Lower lobe of right lung (tissue), 2 donors: ENCODE measurements at places on chromosomes 5 and 9.
A peak's percentile ranks its signal among the peaks of the same experiment; 100 is the strongest.

DNA sequence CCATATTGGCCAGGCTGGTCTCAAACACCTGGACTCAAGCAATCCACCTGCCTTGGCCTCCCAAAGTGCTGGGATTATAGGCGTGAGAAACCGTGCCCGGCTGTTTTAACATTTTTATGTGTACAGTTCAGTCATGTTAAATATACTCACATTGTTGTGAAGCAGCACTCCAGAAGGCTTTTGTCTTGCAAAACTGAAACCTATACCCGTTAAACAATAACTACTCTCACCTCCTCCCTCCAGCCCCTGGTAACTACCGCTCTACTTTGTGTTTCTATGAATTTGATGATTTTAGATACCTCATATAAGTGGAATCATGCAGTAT lies 23.1 kb upstream of the SHB start:
- no peak for DNase-seq

DNA sequence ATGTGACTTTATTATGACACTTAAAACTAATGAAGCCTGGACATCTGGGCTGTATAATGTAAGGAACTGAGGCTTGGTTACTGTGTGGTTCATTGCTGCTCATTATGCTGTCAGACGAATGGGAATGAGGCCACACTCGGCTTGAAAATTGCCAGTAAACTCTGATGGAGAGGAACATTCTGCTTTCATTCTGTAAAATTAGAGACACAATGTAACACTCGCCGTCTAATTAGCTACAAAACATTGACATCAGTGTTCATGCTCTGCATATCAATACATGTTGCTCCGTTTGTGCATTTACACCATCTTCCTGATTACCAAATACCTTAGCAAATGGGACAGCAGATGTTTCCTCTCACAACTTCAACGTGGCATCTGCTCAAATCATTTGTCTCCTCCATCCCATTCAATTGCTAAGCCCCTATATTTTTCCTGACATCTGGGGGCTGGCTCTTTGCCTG lies 133.0 kb downstream of the SLC28A3 start:
- no peak for DNase-seq

- DNase-seq: no peak
Observed at GRCh38 chr9:13267743-13268142, 11.7 kb downstream of the MPDZ start.

- no peak for DNase-seq
Observed at GRCh38 chr5:62762503-62762902, 183.9 kb downstream of the LRRC70 start.

- no peak for DNase-seq
Observed at GRCh38 chr5:33794550-33795181, 97.1 kb downstream of the ADAMTS12 start.

DNA sequence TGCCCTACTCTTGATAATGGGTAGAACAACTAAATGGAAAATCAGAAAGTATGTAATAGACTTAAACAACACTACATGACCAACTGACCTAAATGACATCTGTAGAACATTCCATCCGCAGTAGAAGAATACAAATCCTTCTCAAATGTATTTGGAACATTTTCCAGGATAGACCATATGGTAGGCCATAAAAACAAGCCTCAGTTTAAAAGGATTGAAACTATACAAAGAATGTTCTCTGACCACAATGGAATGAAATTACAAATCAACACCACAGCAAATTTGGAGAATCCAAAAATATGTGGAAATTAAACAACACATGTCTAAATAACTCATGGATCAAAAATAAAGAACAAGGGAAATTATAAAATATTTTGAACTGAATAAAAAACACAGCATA lies 189.2 kb downstream of the NDUFS4 start:
- DNase-seq: no peak

GRCh38 chr5:89981878-89982773 lies 427.4 kb downstream of the CETN3 start:
- DNase-seq: no peak

- DNase-seq: no peak
Observed at GRCh38 chr9:127008076-127008475, 93.5 kb downstream of the RALGPS1 start.

GRCh38 chr5:142971303-142972013 lies 201.3 kb downstream of the ARHGAP26 start:
- DNase-seq: no peak

DNA sequence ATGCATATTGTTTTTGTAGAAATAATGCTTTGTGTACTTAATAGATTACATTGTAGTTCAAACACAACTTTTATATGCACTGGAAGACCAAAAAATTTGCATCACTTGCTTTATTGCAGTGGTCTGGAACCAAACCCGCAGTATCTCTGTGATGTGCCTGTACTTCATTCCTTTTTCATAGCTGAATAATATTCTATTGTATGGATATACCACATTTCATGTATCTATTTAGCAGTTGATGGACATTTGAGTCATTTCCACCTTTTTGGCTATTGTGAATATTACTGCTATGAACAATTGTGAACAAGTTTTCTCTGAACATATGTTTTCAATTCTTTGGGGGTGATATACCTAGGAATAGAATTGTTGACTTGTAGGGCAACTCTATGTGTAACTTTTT lies 40.1 kb downstream of the ITGA1 start:
- DNase-seq: no peak

DNA sequence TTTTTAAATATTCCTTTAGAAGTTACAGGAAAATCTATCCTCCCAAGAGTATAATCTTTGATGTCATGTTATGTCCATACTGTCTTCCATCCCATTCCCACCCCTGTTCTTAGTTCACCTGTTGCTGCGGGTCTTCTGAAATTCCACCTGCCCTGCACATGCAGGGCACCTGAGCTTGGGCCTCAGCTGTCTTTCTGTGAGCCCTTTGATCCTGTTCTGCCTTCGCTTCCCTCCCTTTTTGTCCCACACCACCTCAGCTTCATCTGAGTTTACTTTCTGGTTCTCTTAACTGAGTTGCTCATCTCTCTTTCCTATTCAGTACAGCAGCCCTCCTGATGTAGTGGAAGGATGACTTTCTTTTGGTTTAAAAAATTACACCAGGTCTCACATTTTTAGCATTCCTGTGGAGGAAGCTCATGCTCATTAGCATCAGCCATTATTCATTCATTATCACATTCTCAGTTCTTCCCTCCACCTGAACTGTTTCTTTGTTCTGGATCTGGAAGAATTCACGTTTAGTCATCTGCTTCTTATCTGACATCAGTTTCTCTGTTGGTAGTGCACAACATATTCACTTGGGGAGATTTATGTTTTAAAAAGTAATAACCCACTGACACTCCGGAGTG lies 211.0 kb downstream of the ADCY2 start:
- no peak for DNase-seq

- DNase-seq: no peak
Observed at GRCh38 chr5:33195431-33196165, 245.2 kb upstream of the TARS1 start.

DNA sequence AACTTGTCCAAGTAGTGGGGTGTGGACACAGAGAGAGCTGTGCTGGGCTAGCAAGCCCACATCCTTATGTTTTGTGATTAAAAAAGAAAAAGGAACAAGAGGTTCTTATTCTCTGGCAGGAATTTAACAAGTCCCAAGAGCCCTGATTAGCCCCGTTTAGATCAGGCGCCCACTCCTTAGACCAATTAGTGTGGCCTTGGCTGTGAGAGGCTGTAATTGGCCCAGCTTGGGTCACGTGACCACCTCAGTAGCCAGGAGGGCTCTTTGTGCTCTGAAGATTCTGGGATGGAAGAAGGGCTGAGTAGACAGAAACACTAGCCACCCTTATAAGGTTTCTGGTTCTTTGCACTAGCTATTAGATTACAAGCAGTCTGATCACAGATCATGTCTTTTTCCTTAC lies 31.1 kb downstream of the GCNT4 start:
- no peak for DNase-seq

DNA sequence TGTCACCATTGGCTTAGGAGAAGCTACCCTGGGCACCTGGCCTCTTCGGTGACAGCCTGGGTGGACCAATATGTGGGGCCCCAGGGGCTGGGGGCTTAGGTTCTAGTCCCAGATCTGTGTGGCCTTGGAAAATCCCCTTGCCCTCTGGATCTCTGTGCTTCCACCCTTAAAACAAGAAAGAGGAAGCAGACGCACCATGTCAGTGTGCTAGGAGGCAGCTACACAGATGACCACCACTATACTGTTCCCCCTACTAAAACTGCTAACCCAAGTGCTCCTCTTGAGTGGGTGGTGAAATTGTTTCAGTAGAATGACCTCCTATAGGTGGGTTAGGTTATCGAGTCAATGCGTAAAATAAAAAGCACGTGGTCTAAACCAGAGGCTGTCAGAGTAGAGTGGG lies 31.0 kb downstream of the AFAP1L1 start:
- DNase-seq: no peak

DNA sequence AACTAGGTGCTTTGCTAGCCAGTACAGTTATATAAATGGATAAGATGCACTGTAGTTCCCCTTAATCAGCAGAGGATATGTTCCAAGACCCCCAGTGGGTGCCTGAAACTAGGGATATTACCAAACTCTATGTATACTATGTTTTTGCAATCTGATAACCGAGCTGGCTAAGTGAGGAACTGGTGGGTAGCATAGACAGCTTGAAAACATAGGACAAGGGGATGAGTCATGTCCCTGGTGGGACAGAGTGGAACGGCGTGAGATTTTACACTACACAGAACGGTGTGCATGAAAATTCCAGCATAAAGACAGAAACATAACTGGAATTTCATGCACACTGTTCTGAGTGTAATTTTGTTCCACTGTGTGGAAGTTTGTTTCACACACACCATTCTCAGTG lies 86.9 kb downstream of the BASP1 start:
- no peak for DNase-seq

DNA sequence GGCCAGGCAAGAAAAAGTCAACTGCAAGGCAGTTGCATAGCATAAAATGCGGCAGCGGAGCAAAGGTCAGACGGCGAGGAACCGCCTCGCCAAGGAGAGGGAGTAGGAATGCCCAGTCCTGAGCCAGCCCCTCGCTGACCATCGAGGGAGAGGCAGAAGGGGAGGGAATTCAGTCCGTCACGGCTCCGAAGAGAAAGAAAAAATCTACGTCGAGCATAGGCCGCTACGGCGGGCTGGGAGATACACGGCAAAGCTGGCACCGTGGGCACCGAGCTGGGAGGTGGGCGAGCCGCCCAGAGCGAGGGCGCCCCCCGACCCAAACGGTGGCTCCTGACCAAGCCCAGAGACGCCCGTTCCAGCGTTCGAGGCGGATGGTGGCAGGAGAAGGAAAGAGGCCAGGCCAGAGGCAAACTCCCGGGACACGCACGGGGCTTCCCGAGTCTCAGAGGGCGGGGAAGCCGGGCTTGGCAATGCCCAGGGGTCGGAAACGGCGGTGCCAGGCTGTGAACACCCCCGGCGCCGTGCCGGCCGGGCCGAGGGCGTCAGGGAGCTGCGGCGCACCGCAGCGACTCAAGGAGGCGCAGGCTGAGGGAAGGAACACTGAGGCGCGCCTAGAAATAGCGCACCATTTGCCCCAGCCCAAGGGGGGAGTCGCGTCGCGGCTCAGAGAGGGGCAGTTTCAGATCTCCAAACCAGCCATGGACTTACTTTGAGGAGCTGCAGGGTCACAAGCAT lies 518 bp downstream of the SPRY4 start:
- DNase-seq: peak; percentile 61

DNA sequence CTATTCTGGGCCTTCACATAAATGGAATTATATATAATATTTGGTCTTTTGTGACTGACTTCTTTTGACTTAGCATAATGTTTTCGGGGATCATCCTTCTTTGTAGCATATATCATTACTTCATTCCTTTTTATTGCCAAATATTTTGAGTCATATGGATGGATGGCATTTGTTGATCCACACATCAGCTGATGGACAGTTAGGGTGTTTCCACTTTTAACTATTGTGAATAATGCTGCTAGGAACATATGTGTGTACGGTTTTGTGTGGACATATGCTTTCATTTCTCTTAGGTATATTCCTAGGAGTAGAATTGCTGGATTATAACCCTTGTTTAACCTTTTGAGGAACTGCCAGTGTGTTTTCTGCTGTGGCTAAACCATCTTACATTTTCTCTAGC lies 249.6 kb downstream of the FANCC start:
- DNase-seq: no peak

GRCh38 chr5:160434022-160434531 lies 12.4 kb downstream of the PTTG1 start:
- DNase-seq: peak; percentile 44

DNA sequence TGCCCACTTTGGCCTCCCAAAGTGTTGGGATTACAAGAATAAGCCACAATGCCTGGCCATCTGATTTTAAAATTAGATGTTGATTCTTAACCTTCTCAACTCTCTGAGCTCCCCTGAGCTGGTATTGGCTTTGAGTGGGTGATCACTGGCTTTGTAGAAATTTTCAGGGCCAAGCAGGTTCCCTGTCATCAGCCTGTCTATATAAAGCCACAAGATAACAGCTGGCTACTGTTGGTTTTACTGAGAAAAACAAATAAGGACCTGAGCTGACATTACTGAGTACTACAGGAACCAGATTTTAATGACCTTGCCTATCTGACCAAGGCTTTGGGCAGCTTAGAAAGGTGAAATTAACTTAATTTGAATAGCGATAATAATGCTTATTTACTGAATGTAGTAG lies 153.6 kb downstream of the MSX2 start:
- DNase-seq: no peak

GRCh38 chr5:149826574-149826973 lies 96.5 kb downstream of the PPARGC1B start:
- peak; percentile 11 for DNase-seq

DNA sequence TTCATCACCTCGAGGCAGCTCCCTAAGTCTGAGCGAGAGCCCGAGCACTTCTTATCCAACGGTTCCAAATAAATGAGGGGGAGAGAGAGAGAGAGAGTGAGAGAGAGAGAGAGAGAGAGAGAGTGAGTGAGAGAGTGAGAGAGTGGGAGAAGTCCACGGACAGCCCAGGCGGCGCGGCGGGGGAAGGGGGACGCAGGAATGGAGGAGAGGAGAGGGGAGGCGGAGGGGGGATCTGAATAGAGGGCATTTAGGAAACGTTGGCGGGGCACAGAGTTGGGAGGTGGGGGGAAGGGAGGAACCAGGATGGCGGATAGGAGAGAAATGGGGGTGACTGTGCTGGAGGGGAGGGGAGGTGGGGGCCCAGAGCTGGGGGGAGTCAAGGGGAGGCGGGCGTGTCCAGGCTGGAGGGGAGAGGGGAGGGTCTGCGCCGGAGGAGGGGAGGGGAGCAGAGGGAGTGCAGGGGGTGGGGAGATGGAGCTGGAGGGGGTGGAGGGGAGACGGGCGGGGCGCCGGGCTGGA lies 398 bp upstream of the BASP1 start:
- peak; percentile 56 for DNase-seq
